ENCODE measurements at places on chromosomes 6 and 20.
A peak's percentile ranks its signal among the peaks of the same experiment; 100 is the strongest.

DNA sequence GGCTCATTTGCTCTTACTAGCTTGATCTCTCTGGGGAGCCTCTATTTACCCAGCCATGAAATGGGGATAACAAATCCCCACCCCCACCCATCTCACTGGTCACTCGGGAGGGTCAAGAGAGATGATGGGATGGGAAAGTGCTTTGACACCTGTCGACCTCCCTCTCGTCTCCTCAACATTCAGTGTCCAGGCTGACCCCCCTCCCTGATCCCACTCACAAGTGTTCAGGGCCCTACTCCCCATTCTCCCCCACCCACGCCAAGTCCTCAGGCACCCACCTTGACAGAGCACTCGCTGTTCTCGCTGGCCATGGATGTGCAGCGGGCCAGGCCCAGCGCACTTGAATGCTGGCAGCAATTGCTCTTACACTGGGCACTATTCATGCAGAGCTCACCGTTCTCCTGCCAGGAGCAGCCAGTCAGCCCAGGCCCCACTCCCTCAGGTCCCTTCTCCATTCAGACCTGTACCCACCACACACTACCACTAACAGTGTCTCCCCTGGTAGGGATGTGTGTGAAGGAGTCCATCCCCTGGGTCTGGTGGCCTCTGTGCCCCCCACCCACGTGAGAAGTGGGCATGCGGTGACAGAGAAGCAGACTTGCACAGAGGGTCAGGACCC lies 1.6 kb downstream of the CLPS start:
- no peak for DNase-seq

- peak; percentile 69 for DNase-seq
These were observed 25.4 kb downstream of the HLA-F start for GRCh38 chr6:29748391-29749307.

DNA sequence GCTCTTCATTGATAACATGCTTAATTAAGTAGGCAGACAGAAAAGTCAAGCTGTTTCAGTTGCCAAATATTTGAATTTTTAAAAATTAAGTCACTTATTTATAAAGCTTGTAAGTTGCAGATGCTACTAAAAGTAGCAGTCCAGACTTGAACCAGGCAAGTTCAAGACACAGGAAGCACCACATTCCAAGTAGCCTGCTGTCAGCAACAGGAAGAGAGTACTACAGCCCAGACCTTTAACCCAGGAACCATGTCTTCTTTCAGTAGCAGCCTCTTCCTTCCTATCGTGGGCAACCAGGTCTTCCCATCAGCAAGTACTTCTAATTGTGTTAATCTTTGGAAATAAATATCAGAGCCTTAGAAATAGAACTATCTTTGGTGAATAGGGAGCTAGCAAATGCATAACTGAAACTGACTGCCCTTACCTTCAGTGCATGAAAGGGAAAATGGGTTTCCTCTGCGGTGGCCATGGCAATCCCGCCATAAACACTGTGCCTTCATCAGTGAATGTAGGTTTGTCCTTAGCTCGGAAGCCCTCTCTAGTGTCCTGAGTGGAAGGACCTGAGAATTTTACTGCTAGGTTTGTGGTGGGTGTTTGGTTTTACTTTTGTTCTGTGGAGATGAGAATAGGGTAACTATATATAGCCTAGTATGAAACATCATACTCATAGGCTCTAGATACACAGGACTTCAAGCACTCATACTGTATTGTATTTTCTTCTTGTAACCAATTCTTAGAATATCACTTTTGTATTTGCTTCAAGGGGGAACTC lies 95.6 kb downstream of the SYCP2 start:
- DNase-seq: no peak

GRCh38 chr6:132494954-132495353 lies 18.0 kb downstream of the STX7 start:
- DNase-seq: no peak

DNA sequence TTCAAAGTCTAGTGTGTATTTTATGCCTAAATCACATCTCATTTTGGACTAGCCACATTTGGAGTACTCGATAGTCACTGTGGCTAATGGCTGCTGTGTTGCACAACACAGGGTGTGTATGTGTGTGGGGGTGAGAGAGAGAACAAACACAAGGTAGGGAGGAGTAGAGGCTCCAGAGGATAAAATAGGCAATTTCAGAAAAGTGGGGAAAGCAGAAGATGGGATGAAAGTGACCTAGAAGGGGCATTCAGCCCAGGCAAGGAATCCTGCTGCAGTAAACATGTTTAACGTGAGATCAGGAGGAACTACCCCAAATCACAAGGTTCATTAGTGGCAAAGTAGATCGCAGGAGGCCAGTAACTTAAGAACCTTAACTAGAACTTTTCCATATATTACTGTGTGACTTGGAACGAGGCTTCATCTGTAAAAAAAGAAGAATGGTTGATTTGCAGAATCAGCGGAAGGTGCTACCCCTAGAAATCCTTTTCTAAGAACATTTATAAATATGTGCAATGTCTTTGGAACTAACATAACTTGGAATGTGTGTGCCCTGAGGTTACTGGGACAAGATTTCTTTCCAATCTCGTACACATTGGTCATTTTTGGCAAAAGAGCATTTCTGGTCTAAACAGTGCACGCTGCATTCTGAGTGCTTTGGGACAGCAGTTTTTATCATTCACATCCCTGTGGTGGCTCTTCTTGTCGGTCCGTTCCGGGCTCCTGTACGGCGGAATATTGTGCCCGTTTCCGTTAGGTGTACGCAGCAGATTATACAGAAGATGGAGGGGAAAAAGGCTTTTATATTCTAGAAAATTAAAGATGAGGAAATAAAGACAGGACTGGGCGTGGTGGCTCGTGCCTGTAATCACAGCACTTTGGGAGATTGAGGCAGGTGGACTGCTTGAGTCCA lies 2.6 kb downstream of the DUSP22 start:
- DNase-seq: no peak

DNA sequence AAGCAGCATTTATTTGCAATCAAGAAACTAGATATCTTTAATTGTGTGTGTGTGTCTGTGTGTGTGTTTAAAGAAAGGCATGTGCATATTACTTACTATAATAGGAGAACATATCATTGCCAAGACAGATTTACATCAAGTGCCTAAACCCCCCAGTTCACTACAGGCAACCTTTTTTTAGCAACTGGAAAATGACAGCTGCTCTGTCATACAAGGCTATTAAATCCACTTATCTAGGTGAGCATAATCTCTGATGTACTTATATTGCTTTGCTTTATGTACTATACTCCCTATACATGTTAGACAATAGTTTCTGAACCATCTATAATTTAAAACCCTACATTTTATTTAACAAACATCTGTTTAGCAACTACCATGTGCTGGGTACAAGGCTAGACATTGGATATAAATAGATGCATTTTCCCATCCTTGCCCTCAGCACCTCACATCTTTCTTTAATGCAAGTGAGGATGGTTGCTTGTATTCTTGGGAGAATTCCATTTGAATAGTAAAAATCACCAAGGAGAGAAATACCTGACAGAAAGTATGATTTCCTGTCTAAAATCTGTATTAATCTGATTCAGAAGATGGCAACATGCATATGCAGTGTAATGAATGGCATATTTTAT lies 398.3 kb downstream of the LAMA2 start:
- no peak for DNase-seq

DNA sequence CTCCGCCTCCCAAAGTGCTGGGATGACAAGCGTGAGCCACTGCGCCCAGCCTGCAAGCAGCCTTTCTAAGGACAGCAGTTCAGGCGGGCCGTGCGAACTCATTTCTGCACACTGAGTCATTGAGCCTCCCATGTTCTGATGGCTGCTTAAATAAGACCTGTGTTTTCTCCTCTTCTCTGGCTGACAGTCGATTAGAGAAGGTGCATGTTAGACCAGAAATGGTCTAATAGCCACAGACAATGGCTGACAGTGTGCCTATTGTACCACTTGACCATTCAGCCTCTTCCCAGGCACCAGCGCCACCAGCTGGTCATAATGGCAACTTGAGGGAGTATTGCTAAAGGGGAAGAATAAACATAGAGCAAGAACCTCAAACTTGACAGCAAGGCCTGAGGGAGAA lies 6.2 kb downstream of the CST11 start:
- peak; percentile 22 for DNase-seq

Data from fibroblast of upper back skin (primary cell).